ENCODE measurements at places on chromosomes 13 and 19.

DNA sequence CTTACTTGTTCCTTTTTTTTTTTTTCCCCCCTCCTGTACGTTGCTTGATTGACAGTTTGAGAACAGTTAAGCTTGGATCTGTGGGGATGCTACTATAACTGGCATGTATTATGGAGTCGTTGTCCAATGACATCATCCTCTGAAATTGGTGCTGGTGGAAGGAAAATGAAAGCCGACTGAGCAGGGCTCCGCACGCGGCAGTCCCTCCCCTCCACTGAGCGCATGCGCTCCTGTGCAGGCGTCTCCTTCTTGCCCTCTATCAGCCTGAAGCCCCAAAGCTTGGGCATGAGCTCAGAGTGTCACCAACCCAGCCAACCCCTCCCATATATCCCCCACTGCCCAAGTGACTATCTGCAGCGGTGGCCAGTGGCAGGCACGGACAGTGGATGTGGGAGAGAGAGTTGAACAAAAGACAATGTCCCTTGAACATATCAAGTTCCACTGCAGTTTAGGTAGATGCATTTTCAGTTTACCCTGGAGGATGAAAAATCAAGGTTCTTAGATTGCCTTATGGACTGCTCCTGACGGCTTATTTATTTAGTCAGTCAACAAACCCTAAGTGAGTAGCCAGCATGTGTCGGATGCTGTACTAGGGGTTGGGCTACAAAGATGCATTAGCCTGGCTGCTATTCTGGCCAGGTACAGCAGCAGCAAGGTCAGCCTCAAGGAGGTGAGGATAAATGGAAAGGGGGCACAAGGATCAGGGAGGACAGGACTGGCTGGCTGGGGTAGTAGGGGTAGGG, 20.8 kb downstream of the MBNL2 start:
- no peak for DNase-seq

DNA sequence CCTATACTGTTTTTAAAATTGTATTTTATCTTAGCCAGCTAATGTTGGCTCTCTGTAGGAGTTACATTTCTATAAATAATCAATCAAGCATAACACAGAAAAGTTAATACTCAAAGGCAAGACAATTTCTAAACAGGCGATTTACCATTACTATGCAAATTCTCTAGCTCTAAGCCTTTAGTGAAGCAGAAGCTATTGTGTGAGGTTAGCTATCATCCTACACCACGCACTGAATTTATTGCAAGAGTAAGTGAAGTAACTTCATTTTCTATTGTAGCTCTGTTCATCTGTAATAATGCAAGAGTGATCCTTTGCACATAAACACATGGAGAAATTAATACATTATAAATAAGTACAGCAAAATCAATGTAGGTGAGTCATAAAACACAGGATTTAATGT, 439.3 kb downstream of the PCDH9 start:
- DNase-seq, result no peak

- DNase-seq, result no peak
Observed at GRCh38 chr19:23263870-23264590, 13.8 kb upstream of the ZNF724 start.

GRCh38 chr19:38009650-38010242, 102.7 kb downstream of the SIPA1L3 start:
- no peak for DNase-seq

DNA sequence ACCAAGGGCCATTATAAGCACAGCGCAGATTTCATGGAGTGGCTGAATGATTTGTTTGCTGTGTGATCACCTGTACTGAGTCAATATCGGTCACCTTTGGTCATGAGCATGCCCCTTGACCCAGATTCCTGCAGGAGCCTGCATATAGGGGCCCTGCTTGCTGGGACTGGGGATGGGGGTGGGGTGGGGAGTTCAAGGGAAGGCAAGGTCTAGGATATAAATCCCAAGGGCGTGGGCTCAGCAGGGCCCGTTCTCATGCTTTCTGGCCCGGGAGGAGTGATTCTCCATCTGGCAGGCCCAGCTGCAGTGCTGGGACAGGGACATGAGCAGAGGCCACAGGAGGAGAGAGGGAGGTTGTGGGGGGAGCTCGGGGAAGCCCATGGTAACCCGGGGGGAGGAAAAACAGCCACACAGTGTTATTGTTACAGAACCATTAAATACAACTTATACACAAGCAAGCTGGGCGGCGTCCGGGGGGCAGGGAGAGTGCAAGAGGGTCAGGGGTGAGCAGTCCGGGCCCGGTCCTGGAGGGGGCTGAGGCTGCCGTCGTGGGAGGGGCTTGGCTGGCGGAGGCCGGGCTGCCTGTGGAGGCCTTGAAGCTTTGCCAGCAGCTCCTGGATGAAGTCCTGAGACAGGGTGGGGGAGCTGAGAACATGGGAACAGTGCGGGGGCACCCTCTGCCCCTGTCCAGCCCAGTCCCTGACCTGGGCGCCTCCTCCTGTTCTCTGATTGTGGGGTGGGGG, 5.2 kb downstream of the PPP1R14A start:
- DNase-seq, result no peak

- no peak for DNase-seq
Observed at GRCh38 chr19:18290302-18291018, 9.0 kb upstream of the JUND start.

- DNase-seq, result no peak
Observed at GRCh38 chr13:112910616-112911280, 58.3 kb upstream of the MCF2L start.

DNA sequence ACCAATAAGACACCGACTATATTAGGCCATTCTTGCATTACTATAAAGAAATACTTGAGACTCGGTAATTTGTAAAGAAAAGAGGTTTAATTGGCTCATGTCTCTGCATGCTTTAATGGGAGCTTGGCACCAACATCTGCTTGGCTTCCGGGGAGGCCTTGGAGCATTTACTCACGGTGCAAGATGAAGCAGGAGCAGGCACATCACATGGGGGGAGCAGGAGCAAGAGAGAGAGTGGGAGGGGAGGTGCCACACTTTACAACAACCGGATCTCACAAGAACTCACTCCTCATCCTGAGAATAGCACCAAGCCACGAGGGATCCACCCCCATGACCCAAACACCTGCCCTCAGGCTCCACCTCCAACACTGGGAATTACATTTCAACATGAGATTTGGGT, 224.8 kb downstream of the KLF5 start:
- DNase-seq, result no peak

DNA sequence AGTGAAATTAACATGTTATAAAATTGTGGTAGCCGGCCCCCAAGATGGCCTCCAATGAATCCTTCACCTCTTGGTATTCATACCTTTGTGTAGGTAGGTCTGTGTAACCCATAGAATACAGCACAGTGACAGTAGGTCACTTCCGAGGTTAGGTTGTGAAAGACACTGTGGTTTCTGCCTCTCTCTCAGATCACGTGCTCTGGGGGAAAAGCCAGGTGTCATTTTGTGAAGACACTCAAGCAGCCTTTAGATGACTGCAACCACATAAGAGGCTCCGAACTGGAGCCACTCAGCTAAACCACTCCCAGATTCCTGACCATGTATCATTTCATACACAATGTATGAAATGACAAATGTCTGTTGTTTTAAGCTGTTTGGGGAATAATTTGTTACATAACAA, 9.8 kb upstream of the USPL1 start:
- DNase-seq, result no peak

GRCh38 chr13:94716016-94716415, 3.7 kb upstream of the SOX21 start:
- peak; percentile 42 for DNase-seq

GRCh38 chr19:33291623-33292534, 10.5 kb downstream of the CEBPA start:
- DNase-seq, result no peak

- no peak for DNase-seq
Observed at GRCh38 chr13:86692291-86692690, 893.1 kb upstream of the SLITRK6 start.
